Activated CD4-positive, CD25-positive, alpha-beta regulatory T cell treated with anti-CD3 and anti-CD28 coated beads, Interleukin-2, amount 50 U/mL, for 72 hours (primary cell): ENCODE measurements at places on chromosomes 7 and 10.
A peak's percentile ranks its signal among the peaks of the same experiment; 100 is the strongest.

GRCh38 chr10:13054844-13055243, 45.1 kb upstream of the OPTN start:
- no peak for DNase-seq

GRCh38 chr10:49562893-49563292, 24.0 kb upstream of the ERCC6 start:
- DNase-seq: no peak

DNA sequence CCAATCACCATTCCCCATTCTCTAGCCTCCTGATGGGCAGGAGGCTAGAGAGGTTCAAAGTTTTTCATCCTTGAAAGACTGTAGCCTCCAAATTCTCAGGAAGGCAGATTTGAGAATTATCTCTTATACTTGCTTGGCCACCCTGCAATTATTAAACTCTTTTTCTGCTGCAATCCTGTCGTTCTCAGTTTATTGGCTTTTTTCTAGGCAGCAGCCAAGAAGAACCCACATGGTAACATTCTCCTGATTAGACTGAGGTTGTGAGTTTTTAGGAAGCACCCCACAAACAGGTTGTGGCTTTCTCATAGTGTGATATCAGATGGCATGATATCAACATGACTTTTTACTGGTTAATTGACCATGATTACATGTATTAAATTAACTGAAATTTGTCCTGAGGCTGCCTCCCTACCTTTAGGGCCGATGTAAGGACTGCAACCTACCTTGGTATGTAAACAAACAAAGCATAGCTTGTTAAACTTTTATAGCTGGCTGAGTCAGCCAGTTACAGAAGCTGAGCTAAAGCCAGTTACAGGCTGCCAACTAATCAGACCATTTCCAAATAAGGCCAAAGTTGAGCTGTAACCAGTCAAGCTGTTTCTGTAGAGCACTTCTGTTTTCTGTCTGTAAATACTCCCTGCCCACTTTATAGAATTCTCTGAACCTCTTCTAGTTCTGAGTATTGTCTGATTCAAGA, 3.2 kb upstream of the ZNF248 start:
- no peak for DNase-seq

DNA sequence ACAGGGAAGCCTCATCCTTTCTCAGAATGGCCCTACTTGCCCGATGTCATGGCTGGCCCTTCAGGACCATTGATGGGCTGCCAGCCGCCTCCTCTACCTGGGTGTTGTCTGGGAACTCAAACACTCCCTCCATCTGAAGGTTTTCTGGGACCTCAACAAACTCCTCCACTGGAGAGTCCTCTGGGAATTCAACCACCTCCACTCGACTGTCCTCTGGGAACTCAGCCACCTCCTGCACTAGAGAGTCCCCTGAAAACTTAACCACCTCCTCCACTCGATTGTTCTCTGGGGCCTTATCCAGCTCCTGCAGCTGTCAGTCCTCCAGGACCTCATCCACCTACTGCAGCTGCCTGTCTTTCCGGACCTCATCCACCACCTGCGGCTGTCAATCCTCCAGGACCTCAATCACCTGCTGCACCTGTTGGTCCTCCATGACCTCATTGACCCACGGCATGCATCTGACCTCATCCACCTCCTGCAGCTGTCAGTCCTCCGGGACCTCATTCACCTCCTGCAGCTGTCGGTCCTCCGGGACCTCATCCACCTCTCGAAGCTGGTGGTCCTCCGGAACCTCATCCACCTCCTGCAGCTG, 37.1 kb downstream of the MAT1A start:
- no peak for DNase-seq

GRCh38 chr10:30798646-30799185, 169.2 kb upstream of the LYZL2 start:
- no peak for DNase-seq

GRCh38 chr7:73976761-73977618, 51.0 kb upstream of the ELN start:
- DNase-seq: peak; percentile 17

- no peak for DNase-seq
These were observed 51.6 kb downstream of the SMKR1 start for GRCh38 chr7:129553899-129554461.

DNA sequence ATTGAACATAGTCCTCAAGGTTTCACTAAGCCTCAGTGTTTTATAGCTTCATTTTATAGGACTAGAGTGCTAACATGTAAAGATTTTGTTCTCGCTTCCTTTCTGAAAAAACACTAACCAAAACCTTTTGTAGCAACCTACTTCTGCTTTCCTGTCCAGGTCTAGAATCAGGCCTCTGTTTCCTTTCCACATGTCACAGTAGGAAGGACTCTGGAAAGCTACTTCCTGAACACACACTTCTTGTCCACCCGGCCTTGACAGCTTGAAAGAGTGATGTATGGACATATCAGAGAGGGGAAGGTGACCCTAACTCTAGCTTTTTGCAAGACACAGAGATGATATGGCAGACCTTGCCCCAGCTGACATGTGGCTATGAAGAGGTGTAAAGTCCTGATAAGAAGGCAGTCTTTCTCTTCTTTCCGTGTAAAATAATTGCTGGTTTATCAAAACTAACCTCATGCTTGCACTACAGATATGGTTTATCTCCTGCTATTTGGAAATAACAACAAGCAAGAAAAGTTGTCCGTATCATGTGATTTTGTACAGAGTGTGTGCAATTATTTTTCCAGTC, 175.4 kb downstream of the SKAP2 start:
- DNase-seq: no peak

- DNase-seq: no peak
These were observed 75.2 kb upstream of the CELF2 start for GRCh38 chr10:10942441-10942840.

DNA sequence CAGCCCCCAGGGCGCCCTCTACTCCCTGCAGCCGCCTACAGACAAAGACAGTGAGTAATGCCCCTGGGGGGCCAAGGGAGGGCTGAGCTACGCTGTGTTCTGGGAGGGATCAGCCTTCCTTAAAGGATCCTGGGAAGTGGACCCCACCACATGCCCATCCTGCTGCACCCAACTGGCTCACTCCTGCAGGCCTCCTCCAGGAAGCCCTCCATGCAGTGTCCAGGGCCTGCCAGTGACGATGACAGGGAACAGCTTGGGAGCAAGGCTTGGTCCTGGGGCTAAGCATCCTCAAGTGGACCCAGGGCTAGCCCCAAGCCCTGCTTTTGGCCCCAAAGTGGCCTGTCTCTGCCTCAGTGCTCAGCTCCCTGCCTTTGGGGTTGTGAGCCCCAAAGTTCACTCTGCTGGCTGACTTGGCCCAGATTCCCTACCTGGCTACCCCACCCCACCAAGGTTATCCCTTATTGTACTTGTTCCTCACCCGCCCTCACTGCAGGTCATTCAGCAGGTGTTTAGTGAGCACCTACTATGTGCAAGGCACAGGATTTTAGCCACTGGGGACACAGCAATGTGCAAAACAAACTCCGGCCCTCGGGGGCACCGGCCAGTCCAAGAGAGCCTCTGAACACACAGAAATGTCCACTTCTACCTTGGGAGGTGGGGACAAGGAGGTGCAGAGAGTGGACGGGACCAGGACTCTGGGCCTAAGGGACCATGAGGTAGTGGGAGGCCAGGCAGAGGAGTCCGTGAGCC, 83.5 kb downstream of the MYL10 start:
- no peak for DNase-seq

- no peak for DNase-seq
These were observed 73.0 kb upstream of the LRRC4 start for GRCh38 chr7:128104108-128104742.

GRCh38 chr7:25926891-25927625, 224.9 kb upstream of the NFE2L3 start:
- no peak for DNase-seq

DNA sequence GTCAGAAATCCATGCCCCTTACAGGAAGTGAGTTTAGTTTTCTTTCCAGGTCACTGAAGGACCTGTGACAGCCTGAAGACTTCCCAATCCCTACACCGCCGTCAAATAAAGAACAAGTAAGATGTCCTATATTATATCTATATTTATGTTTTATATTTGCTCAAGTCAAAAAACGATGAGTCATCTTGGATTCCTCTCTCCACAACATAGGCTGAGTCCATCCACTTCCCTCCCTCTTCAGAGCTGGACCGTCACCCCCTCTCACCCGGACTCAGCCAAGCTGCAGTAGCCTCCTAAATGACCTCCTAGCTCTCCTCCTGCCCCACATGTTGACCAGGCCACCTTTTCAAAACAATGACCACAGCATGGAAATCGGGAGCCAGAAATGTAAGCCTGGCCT, 53.5 kb downstream of the GLI3 start:
- no peak for DNase-seq

GRCh38 chr10:91616137-91616536, 16.7 kb downstream of the PPP1R3C start:
- DNase-seq: no peak

DNA sequence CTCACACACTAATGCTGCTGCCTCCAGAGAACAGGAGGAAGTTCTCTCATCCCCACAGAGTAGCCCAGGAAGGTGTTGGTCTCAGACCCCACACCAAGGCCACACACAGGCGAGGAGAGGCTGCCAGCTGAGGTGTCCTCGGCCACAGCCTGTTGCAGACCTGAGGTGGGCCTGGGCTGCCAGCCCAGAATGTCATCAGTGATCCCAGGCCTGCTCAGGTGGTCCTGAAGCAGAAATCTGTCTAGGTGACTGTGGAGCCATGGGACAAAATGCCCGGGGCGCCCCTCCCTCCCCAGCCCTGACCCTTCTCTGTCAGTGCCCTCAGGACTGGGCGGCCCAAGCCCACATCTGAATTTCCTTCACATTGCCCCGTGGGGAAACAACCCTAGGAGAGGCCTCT, 43.5 kb upstream of the LRRC4 start:
- DNase-seq: no peak

DNA sequence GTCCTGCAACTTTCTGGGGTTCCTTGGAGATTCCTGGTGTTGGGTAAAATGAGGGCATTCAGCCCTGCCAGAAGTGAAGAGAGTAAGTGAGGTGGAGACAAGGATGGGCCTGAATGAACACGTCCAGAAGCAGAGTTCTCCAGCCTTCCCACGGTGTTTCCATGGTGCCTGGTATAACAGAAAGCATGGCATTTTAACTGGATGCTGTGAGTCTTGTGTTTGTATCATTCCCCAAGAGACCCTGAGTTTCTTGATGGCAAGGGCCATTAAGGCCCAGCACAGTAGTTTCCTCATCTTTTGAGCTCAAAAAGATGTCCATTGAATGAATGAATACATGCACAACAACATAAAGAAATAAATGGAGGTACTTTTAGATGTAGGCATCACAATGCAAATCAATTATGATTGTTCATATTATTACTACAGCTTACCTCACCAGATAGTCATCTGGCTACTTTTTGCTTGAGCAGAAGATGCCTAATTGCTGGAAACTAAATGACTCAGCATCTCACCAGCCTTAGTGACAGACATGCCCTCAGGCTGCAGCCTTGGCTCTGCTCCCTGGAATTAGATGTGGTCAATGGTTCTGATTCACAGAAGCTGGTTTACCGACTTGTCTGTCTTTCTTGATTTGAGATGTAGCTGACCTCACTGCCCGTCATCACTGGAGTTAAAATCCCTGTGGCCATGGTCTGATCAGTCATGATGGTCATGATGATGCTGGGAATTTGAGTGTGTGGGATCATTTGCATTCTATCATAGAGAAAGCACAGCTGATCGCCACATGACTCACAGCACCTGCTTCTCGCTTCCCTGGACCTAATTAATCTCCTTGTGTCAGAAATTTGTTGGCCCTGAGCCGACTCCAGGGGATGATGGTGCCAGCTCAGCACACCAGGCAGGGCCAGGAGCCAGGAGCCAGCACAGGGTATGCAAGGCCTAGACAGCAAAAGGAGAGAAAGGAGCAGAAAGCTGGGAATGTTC, 83.9 kb downstream of the CXCL12 start:
- DNase-seq: no peak

DNA sequence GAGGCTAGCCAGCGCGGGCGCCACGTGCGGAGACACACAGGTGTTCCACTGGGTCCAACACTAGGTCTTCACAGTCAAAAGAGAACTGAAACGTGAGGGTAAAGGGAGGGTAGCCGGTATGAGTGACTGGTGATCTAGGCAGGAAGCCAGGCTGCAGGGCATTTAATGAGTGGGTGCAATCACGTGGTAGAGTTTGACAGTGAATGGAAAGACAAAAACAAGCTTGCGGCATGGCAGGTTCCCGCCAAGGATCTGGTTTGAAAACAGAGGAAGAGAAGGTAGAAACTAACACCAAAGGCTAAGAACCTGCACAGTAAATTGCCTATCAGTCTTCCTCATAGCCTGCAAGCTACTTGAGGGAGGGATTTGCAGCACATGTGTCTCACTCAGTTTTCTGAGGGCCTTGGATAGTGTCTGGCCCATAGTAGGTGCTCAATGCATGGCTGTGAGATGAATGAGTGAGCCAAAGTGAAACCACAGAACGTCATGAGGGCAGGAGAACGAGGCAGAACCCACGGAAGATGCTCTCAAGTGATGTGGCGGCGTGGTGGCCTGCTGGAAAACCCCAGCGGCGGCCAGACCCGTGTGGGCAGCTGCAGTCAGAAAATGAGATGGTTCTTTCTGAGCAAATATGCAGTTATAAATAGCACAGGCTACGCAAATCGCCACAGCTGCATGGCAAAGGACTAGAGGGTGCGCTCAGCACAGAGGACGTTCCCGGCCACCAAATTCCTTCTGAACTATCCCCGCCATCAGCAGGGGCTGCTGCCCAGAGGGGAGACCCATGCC, 183.6 kb upstream of the NFE2L3 start:
- DNase-seq: peak; percentile 75

- DNase-seq: no peak
These were observed 190.4 kb upstream of the LYZL1 start for GRCh38 chr10:29098423-29098822.

- no peak for DNase-seq
These were observed 70.6 kb downstream of the CNNM2 start for GRCh38 chr10:102988404-102989314.

DNA sequence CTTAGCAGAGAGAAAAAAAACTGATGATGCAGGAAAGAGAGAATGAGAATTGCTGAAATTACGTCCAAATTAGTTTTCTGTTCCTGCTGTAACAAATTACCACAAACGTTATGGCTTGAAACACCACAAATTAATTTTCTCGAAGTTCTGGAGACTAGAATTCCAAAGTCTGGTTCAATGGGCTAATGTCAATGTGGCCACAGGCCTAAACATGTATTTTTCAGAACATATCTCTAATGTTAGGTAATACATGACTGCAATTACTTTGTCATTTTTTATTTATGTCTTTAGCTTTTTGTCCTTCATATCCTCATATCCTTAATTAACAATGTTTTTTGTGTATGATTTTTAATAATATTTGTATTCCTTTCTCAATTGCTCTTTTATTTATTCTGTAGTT, 3.0 kb upstream of the AKR1C3 start:
- no peak for DNase-seq

DNA sequence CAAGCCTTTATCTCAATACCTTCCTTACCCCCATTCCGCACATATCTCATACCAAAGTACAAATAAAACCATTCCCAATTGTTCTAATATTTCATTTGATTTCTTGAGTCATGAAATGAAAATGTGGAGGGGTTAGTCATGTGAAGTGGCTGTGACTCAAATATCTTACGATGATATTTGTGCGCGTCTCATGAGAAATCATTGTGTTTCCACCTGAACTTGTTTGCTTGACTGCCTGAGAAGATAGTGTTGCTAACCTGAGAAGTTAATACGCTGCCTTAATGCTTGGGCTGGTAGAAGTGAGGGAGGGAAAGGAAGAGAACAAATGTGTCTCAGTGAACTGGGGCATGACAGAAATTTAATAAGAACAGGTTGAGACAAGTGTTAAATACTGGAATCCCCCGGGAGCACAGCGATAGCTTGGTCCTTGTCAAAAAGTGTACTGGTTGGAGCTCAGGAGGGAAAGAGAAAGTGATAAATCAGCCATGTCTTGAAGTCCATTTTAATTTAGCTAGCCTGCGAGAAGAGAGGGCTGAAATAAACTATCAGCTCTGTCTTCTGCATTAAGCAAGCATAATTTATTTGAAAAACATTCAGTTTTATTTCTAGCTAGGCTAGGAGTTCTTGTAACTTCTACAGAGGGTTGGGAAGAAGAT, 7.2 kb upstream of the EPHA1 start:
- DNase-seq: no peak
